ENCODE measurements at places on chromosomes 12 and 14.

GRCh38 chr12:32697445-32697844 lies 18.3 kb downstream of the DNM1L start:
- no peak for DNase-seq

- no peak for DNase-seq
These were observed 22.0 kb downstream of the SYNE3 start for GRCh38 chr14:95494456-95494855.

DNA sequence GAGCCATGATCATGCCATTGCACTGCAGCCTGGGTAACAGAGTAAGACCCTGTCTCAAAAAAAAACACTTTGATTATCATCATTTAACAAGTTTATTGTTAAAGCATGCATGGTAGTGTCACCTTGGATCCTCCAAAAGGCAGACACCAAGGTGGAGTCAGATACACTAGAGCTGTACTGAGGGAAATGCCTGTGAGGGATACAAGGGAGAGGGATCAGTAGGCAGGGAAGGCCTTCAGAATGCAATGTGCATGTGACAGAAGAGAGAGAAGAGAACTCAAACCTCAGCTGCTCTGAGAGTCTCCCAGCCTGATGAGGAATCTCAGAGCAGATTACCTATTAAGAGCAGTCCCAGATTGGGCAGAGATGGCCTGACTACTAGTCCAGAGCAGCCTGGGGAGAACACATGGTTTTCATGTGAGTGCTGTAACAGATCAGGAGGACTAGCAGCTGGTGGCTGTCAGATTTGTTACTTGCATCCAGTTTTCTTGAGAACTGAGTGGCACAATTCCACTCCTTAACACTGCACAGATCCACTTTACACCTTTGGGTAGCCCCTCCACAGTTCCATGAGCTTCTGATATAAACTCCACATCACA lies 38.0 kb upstream of the A2ML1 start:
- no peak for DNase-seq

DNA sequence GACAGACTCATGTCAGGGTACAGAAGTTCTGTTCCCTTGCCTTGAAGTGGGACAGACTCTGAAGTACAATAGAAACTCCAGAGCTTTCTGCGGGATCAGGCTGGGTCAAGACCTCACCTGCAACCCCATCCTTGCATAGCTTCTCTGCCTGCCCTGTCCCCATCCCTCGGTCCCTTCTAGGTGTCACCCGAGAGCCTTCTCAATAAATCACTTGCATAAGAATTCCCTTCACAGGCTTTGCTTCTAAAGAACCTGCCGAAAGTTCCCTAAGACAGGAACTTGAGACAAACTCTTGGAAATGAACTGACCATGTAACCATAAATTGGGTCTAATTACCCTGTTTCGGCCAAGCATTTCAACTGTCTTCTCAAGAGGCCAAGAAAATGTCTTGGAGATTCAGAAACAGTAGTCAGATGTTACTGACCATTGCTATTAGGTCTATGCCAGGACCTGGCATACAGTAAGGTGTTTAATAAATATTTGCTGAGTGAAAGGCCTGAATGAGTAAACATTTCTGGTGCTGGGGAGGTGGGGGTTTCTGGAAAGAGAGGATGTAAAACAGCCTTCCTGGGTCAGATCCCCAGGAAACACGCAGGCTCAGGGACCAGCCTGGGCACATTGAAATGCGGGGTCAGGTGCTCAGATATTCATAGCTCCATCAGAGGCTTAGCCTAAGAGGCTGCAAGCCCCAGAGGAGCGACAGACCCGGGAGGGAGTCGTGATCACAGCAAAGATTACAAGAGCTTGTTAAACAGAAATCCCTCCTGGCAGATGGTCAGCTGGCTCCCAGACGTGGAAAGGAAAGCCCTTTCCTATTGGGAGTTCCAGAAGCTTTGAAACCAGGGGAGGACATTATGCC lies 226.2 kb upstream of the LHX5 start:
- DNase-seq = no peak

GRCh38 chr12:49369411-49370145 lies 2.3 kb downstream of the SPATS2 start:
- peak; percentile 13 for DNase-seq

DNA sequence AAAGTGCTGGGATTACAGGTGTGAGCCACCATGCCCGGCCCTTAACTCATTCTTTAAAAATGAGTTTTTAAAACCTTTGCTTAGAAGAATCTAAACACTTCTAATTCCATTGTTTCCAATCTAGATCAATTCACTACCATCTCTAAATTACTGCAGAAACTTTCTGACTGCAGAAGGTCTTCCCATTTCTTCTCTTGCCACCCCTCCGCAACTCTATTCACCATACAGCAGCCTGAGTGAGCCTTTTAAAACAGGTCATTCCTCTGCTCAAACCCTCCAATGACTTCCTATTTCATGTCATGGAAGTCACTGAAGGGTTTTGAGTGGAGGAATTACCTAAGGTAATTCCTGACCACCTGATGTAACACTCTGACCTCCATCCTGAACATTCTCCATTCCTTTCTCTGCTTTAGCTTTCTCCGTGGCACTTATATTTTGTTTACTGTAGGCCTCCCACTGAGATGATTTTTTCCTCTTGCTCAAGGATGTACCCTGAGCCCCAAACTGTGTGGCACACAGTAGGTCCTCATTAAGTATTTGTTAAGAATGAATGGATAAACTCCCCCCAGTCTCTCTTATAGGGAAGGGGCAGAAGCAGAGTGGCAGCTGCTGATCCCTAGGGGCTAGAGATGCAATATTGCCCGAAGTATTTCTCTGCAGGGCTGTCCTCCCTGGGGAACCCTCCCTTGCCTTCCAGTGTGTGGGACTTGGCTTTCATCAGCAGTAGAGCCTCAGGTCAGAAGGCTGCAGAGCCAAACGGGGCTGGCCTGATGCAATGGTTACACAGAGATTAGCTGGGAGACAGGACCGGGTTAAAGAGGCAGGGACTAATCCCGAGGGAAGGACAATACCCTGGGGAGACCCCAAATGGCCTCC lies 1.2 kb downstream of the DDIT3 start:
- peak; percentile 34 for DNase-seq

DNA sequence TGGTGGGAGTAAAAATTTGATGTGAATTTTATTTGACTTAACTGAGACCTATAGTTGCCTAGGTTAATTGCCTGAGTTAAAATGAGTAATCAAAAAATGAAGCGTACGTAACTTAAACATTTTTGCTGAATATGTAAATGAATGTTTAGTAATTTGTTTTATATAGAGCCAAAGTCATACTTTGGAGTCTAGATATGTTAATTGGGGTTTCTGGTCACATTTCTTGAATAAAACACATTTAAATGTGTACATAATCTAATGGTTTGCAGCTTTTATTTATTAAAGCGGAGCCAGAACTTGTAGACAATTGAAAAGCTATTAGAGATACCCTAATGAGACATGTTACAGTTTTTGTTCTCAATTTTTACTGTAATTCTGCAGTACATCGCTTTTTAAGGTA lies 71.2 kb downstream of the AEBP2 start:
- no peak for DNase-seq

- no peak for DNase-seq
These were observed 56.7 kb downstream of the C14orf132 start for GRCh38 chr14:96095581-96096476.

GRCh38 chr14:73718418-73719251 lies 4.5 kb upstream of the PNMA1 start:
- DNase-seq = no peak

DNA sequence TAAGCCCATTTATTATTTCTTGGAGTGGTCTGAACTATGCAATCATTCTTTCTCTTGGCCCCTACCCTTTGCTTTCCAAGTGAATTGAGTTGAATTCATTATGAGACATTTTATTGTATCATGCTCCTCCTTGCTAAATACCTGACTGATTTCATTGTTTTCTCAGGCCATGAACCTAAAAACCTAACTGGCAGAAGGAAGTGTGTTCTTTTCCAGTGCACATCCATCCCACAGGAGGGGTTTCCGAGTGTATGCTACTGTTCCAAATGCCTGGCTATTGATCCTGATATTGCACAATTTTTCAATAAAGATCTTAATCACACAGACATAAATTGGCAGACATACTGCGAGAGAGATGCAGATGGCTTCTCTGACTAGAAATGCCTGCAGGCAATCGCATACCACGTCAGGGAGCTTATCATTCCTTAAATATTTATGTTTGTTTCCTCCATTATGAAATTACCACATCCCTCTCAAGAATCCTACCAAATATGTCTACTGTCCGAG lies 162.2 kb upstream of the EGLN3 start:
- DNase-seq = no peak

GRCh38 chr12:90237841-90238240 lies 529.2 kb upstream of the ATP2B1 start:
- DNase-seq = no peak

- DNase-seq = peak; percentile 68
These were observed 12.2 kb downstream of the ITPK1 start for GRCh38 chr14:93103392-93104080.

Measured in MV-4-11 (cell line).